ENCODE measurements at places on chromosomes 13 and 19.

- no peak for DNase-seq
Observed at GRCh38 chr19:31308781-31309180, 40.5 kb downstream of the TSHZ3 start.

- DNase-seq = no peak
Observed at GRCh38 chr19:38231918-38232317, 7.9 kb upstream of the DPF1 start.

DNA sequence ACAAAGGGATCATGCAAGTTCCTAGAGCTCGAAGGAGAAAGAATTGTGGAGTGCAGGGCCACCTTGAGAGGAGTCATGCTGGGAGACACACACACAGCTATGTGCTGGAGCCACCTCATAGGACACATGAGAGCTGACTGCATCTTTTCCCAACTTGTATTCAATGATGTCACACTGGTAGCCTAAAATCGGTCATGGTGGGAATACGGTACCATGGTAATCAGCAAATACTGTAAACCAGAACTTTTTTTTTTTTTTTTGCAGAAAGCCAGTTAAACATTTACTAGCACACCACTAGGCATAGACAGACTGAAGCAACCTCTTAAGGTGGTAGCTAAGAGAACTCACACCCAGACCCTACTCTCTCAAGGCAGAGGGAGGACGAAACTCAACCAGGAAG is 47.0 kb upstream of the INTS6 start:
- DNase-seq = no peak

DNA sequence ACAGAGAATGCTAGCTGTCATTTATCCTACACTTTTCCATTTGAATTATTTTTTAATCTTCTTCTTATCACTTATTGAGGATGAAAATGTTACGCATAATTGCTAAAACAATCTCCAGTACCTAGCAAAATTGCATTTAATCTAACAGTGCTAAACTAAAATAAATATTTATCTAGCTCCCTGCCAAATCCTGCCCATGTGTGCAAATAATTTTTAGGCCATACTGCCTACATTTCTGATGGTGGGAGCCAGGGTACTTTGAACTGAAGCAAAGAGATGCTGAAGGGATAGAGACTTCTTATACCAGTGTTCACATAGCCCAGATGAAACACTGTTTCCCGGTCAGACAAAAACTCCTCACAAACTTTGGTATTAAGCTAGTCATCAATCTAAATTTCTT is 1268.7 kb upstream of the PCDH20 start:
- no peak for DNase-seq

- DNase-seq = no peak
Observed at GRCh38 chr13:110501188-110501587, 60.3 kb downstream of the RAB20 start.

GRCh38 chr13:112067871-112068539 is 1.1 kb downstream of the SOX1 start:
- DNase-seq = no peak

GRCh38 chr13:104757712-104758111 is 1691.5 kb upstream of the SLC10A2 start:
- no peak for DNase-seq

DNA sequence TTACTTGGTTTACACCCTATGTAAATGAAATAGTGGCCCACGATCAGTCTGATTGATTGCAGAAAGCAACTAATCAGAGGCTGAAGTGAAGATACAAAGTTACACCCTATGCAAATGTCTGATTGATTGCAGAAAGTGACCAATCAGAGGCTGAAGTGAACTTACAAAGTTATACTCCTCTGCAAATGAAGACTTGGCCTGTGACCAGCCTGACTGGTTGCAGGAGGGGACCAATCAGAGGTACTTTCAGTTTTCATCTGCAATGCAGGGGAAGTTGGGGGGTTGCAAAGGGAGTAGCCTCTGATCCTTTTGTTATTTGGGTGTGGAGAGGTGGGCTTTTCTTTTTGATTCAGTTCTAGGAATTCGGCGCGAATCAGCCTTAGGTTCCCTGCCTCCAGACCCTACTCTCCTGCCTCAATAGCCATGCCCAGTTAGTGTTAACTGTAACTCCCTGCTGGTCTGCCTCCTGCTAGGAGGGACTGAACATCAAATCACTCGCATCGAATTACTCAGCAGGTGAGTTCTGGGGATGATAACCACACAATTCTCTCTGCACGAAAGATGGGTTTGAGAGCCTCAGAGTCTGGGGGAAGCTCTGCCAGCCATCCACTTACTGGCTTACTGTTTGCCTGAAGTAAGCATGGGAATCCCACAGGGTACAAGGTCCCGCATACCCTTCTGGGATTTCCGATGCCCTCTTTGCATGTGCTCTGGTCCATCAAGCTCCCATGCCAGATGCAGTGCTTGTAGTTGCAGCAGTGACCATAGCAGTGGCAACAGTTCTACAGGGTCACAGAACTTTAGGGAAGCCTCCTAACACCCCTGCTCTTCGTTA is 7.5 kb downstream of the ARL11 start:
- DNase-seq = peak; percentile 5
